ENCODE measurements at places on chromosomes 6 and 20. TPM values are rescaled to one million over a fixed set of nuclear protein-coding genes. Genes with fewer than 3 reads are reported as not detected.
A peak's percentile ranks its signal among the peaks of the same experiment; 100 is the strongest.

Gene CRISP3
- total RNA-seq: 7.5 TPM

Gene TMEM74B
- 2.0 TPM for total RNA-seq

- peak; percentile 84 for DNase-seq
These were observed 343.0 kb downstream of the CDKAL1 start for GRCh38 chr6:20877008-20877937.

DNA sequence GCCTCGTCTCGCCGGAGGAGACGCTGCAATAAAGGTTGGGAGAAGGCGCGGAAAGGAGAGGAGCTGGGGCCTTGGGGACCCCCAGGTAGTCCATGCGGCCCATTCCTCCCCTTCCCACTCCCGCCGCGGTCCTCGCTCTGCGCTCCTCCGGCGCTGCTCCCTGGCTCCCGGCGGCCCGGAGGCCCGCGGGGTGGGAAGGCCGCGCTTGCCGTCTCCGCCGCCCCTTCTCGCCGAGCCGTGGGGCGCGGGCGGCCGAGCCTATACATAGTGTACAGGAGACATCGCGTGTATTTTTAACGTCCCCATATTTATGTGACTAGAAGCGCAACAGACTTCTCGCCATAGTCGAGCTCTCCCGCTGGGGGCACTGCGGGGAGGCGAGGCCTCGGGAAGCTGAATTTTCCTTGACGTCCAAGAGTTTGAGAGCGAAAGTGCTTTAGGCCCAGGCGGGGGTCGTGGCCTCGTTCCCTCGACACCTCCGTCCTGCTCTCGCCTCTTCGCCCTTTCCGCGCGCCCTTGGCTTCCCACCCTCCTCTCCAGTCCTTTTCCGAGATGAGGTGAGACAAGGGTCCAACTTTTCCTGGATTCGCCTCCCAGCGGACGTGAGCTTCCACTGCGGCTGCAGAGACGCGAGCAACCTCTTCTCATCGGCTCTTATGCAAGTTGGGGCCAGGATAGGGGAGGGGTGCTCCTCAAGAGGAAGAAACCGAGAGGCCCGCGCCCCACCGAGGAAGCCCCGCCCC lies 29.0 kb downstream of the SLC12A5 start:
- DNase-seq: peak; percentile 20

- peak; percentile 100 for DNase-seq
These were observed 172.0 kb downstream of the SLC16A10 start for GRCh38 chr6:111259089-111259831.

DNA sequence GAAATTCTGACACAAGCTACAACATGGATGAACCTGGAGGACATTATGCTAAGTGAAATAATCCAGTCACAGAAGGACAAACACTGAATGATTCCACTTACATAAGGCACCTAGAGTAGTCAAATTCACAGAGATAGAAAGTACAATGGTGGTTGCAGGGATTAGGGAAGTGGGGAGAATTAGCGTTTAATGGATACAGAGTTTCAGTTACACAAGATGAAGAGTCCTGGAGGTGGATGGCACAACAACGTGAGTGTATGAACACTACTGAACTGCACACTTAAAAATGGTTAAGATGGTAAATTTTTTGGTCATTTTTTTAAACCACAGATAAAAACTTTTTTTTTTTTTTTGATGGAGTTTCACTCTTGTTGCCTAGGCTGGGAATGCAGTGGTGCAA lies 24.7 kb downstream of the MOCS3 start:
- DNase-seq: no peak

GRCh38 chr6:41594766-41595165 lies 43.5 kb upstream of the MDFI start:
- no peak for DNase-seq

DNA sequence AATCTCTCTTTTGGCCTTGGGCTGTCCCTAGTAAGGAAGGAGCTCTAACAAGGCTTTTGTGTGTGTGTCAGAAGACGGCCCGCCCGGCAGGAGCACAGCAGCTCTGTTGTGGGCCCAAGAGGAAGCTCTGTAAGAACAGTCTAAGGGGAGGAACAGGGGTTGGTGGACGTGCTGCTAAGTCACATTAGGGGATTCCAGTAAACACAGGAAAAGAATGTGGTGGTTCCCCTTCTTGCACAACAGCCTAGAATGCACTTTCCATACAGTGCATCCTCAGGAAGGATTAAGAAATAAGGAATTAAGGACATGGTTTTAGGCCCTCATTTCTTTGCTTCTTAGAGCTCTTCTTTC lies 114.5 kb downstream of the RNF144B start:
- DNase-seq: peak; percentile 37

DNA sequence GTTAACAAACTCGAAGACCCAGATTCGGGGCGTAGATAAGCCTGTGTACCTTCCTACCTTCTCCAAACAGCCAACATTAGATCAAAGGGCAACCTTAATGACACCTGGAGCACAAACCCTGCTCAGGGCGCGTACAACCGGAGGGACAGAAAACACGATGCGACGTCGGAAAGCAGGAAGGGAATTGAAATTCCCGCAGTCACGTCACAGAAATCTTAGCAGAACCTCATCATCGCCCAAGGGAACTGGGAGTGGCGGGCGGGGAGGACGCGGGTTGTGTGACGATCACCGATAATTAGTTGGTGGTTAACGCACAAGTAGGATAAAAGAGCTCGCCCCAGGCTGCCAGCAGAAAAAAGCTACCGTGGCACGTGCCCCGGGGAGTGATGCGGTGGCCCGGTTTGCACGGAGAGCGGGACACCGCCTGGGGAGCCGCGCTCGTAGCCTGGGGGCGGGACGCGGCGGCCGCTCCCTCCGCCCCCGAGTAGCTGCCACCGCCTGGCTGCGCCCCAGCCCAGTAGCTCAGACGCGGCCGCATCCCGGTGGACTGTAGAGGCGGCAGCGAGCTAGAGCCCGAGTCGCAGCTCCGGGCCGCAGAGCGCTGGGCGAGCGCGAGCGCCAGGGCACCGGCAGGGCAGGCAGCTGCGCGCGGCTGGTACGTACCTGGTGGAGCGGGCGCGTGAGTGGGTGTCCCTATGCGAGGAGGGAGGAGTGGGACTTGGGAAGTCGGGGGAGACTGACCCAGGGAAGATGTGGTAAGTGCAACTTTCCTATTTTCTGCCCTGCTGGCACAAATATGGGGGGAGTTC lies at the start of gene PKIB:
Gene PKIB, plus strand, starts transcription at position 525 of the 809 bp plus-strand sequence. CDS start 107,390 bp downstream, outside the sequence.
- peak; percentile 76 for DNase-seq

DNA sequence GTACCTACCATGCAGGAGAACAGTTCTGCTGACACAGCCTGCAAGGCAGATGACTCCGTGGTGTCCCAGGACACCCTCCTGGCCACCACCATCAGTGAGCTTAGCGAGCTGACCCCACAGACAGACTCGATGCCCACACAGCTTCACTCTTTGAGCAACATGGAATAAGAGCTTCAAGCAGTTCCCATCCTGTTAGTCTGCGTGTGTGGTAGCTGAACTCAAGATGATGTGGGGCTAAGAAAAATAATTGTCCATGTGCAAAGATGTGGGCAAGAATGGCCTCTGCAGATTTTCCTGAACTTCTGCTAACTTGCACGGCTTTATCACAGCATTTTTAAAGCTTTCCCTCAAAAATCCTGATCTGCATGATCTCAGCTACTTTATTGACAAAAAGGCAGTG lies 8.3 kb downstream of the GZF1 start:
- no peak for DNase-seq

DNA sequence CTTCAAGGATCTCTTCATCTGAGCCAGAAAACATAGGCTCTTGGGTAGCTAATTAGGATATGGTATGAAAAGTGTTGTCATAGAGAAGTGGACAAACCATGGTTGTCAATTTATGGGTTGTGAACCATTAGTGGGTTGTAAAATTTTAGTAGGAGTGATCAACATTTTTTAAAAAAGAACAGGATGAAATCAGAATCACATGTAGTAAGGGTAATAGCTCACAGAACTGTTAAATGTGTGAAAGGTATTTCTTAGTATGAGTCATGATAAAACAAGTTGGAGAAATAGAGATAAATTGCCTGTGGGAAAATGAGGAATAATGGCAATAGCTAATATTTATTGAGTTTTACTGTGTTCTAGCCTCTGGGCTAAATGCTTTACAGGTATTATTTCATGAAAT lies 113.4 kb downstream of the MAP3K4 start:
- DNase-seq: no peak

Gene LPIN3
- total RNA-seq: 41.8 TPM

DNA sequence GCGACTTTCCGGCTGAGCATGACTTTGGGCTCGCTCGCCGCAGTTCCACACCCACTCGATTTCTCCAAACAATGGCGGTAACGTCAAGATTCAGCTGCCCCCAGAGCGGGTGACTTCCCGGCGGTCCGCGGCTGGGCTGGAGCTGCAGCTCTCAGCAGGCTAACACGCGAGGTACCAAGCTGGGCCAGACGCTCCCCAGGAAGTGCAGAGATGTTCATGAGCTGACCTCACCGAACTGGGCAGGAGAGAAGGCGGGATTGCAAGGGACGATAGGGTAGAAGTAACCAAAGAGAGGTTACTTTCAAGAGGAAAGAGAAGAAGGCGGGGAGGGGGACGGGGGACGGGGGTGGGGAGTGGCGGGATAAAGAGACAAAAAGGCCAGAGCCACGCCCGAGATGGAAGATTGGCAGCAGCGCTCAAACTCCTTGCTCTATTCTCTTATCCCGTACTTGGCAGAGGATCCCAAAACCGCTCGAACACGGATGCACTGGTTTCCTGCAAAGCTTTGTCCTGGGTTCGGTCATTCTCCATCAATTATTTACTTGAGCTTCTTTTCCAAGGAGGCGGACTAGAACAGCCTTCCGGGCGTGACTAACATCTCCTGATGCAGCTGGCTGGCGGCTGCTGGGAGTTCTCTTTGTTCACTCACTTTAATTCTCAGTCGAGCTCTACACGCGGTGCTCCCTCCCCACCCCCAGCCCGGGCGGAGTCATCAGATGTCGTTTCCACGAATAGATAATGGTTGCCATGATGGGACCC lies at the start of gene MTCL3:
Gene MTCL3, minus strand, starts transcription at position 626 of the 759 bp plus-strand sequence.
- peak; percentile 42 for DNase-seq

GRCh38 chr6:15431762-15432483 lies 186.1 kb downstream of the JARID2 start:
- no peak for DNase-seq

GRCh38 chr6:40336940-40337760 lies 250.0 kb downstream of the LRFN2 start:
- no peak for DNase-seq

Gene SIRPB2
- total RNA-seq: 3.7 TPM

GRCh38 chr6:137309078-137309762 lies 90.0 kb upstream of the IFNGR1 start:
- DNase-seq: peak; percentile 87

Gene LY6G6C
- not detected for total RNA-seq

DNA sequence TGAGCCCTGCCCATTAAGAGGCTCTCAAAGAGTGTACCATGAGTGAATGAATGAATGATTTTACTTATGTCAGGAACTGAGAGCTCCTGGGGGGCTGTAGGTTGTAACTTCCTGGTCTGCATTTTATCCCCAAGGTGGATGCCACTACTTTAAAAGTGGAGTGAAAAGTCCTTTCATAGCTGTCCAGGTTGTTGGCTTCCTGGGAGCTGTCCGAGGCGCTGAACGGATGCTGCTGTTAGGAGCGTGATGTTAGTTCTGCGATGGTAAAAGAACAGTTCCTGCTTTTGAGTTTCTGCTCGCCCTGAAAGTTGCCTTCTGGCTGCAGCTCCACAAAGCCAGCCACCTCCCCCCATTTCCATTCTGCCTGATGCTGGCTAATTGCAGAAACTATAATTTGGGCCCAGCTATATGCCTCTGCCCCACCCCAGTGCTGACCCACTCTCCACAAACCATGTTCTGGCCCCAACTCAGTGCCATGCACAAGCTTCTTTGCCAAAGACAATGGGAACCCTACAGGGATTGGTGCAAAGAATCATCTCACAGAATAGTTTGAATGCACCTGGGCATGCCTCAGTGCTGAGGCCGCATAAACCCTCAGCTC lies 330.9 kb upstream of the CDH4 start:
- no peak for DNase-seq

DNA sequence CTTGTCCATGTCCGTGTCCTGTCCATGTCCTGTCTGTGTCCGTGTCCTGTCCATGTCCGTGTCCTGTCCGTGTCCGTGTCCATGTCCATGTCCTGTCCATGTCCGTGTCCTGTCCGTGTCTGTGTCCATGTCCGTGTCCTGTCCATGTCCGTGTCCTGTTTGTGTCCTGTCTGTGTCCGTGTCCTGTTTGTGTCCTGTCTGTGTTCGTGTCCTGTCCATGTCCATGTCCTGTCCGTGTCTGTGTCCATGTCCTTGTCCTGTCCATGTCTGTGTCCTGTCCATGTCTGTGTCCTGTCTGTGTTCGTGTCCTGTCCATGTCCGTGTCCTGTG lies 55.0 kb upstream of the BHLHE23 start:
- DNase-seq: no peak

GRCh38 chr6:80744213-80744612 lies 637.7 kb downstream of the BCKDHB start:
- DNase-seq: no peak

Gene CD40
- 15.8 TPM for total RNA-seq

DNA sequence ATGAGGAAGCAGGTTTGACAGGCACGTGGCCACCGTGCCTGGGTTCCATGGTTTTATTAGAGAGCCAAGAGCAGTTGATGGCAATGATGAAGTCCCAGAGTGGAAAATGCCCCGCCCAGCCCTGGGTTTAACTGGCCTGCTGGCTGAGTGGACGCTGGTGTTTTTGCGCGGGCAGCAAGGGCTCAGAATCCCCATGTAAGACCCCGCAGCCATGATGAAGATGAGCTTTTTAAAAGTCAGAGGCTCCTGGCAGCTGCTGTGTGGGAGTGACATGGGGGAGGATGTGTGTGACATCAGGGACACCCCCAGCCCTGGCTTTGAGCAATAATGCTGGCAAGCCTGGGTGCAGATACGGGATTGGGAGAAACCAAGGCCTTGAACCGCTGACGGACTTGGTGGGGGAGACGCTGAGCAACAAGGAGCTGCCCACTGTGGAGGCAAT lies 33.0 kb upstream of the SLCO4A1 start:
- no peak for DNase-seq

DNA sequence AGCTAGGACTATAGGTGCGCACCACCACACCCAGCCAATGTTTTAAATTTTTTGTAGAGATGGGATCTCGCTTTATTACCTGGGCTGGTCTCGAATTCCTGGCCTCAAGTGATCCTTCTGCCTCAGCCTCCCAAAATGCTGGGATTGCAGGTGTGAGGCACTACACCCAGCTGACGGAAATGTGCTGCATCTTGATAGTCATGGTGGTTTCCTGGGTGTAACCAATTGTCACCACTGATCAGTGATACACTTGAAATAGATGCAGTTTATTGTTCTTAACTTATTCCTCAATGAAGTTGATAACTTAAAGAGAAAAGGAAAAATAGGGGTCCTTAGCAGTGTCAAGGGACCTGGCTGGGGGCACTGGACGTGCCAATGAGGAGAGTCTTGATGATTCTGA lies 92.4 kb downstream of the PPP1R14C start:
- no peak for DNase-seq

Gene CDH22
- total RNA-seq: 0.09 TPM

DNA sequence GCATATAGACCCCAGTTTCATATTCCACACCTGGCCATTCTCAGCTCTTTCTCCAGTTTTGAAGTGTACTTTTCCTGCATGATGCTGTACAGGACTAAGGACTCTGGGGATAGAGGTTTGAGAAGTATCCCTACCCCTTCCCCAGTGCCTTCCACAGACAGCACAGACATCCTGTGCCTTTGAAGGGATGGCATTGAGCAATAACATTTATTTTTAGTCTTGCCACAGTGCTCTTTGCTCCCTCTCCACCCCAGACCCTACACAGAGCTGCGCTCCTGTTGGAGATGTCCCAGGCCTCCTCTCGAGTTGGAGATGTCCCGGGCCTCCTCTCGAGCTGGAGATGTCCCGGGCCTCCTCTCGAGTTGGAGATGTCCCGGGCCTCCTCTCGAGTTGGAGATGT lies 275.8 kb downstream of the FARS2 start:
- DNase-seq: no peak
